NCI-H774 (cell line): ENCODE measurements at places on chromosomes 11 and 22.

- no peak for DNase-seq
Observed at GRCh38 chr11:105548359-105548758, 61.5 kb upstream of the GRIA4 start.

- DNase-seq, result no peak
Observed at GRCh38 chr22:49281467-49282340, 546.0 kb downstream of the BRD1 start.

DNA sequence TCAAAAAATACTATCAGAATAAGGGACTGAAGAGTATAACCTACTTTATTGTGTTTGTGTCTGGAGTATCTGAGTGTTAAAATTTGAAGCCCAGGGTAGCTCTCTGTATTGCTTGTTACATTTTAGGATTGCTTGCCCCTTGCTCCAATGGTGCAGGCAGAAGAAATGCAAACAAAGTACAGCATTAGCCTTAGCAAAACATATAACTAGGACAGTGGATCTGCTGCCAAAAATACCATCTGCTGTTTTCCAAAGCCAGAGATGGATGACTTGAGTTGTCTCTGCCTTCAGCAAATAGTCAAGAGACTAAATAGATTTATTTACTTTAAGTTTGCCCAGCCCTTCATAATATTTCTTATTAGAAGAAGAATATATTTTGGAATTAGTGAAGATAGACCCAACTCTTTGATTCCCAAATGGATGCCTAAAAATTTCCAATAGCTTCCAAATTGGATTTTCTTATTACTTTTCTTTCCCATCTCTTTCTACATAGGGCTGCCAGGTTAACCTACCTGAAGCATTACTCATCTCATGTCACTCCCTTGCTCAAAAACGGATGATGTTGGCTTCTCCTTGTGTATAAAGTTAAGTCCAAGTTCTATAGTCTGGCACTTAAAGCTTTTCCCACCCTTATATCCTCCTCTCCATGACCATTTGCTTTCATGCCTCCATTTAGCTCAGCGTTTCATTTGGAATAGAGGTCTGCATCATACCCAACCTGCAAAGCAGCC is 66.3 kb downstream of the LDLRAD3 start:
- no peak for DNase-seq

- DNase-seq, result no peak
Observed at GRCh38 chr11:122717264-122717867, 61.8 kb downstream of the UBASH3B start.

DNA sequence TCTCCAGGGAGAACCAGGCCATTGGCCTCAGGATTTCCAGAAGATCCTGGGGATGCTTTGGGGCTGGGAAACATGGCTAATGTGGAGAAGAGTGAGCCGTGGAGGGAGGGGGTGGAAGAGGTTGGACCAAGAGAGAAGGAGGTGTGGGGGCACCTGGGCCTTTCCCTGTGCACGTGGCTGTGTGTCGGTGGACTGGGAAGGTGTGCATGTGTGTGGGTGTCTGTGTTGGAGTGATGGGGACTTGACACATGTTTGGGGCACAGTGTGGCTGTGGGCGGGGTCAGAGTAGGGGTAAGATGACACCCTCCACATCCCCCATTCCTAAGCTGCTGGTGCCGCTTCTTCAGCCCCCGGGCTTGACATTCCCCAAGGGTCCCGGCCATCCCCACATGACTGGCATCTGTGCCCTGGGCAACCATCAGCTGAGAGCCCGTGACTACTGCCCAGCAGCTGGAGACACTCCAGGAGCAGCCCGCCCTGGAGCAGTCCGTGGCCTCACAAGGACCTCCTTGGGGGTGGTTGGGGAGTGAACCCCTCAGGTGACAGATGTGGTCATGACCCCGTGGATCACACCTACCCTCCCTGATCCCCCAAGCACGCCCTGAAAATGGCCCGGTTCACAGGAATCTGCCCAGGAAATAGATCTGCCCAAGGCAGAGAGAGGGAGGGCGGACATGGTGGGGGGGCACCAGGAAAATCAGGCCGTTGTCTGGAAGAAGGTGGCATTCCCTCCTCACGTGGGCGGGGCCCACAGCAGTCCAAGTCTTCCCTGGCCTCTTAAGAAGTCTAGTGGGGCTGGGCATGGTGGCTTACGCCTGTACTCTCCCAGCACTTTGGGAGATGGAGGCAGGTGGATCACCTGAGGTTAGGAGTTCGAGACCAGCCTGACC is 34.8 kb upstream of the SOX10 start:
- no peak for DNase-seq
